Endothelial cell (in vitro differentiated cells): ENCODE measurements at places on chromosomes 5 and 9.

GRCh38 chr5:176412517-176413254 is 3.7 kb downstream of the CLTB start:
- DNase-seq, result no peak

- no peak for DNase-seq
These were observed 398.3 kb downstream of the IRX1 start for GRCh38 chr5:3993856-3994473.

DNA sequence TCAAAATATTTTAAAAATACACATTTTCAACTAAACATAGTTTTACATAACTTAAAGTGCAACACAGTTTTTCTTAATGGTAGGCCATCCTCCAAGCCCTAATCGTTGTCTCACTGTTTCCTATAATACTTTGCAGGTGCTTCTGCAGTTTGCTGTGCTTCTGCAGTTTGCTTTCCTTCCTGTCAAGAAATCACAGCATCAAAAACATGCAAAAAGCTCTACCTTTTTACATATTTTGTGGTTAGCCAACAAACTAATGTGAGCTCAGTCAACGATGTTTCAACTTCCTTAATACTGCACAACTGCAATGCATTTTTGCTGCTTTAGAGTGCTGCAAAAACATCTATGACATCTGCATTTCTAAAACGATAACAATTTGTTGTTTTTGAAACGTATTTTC is 25.2 kb downstream of the EMB start:
- DNase-seq, result no peak

GRCh38 chr9:27990524-27990923 is 417.2 kb upstream of the C9orf72 start:
- no peak for DNase-seq

- no peak for DNase-seq
These were observed 9.7 kb downstream of the GSN start for GRCh38 chr9:121277518-121278295.

- DNase-seq, result no peak
These were observed 135.4 kb downstream of the ISL1 start for GRCh38 chr5:51518607-51519006.

- no peak for DNase-seq
These were observed 228.5 kb downstream of the ENC1 start for GRCh38 chr5:74412066-74412465.

DNA sequence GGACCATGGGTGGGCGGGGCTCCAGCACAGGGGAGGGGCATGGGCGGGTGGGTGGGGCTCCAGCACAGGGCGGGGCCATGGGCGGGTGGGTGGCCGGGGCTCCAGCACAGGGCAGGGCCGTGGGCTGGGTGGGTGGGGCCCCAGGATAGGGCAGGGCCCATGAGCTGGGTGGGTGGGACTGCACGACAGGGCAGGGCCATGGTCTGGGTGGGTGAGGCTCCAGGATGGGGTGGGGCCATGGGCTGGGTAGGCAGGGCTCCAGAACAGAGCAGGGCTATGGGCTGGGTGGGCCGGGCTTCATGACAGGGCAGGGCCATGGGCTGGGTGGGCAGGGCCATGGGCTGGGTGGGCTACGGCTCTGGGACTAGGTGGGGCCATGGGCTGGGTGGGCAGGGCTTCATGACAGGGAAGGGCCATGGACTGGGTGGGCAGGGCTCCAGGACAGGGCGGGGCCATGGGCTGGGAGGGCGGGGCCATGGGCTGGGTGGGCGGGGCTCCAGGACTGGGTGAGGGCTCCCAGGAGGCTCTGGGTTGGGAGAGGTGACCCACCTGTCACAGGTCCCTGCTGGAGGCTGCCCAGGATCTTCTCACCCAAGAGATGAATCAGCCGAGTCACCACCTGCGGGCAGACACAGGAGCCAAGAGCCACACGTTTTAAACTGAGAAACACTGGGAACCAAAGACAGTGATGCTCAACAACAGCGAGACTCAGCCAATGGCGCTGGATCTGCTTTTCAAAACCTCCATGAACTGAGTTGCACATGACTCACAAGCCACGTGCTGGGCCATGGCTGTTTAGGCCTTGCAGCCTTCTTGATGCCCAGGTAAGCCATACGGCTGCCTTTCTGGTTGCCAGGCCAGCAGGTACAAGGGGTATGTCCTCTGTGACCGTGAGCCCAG is 33.6 kb upstream of the NSMF start:
- DNase-seq, result no peak
